ENCODE measurements at places on chromosomes 3 and 15.

- DNase-seq, result peak; percentile 55
These were observed 461 bp downstream of the COPB2 start for GRCh38 chr3:139388821-139389551.

DNA sequence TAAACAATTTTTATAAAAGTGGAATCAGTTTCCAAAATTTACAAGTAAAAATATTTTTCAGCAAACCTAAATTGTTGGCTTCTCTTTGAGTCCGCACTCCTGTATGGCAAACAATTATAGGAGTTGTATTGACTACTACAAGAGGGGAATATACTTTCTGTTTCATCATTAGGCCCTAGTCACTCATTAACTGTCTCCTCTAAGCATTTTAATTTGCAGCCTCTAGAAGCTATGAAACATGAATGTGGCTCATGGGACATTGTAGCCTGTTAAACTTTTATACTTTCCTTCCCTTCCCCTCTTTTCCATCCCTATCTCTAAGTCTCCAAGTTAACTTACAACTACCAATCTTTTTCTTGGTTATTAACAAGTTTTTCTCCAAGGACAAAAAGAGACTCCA is 58.9 kb upstream of the CBLB start:
- no peak for DNase-seq

DNA sequence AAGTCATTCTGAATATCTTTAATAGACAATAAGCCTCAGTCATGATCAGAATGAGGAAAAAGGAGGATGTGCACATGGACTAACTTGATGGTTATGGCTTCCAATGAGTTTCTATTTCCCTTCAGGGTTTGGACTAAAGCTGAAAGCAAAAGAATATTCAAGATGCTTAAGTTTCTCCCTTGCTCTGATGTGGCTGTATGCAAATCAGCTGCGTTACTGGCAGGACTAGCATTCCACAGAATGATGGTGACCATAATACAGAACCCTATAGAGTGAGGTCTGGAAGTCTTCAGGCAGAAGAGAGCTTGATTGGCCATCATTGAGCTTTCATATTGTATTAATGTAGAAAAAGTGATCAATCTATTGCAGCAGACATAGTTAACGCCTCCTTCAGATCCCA is 466.0 kb downstream of the NLGN1 start:
- DNase-seq, result no peak

GRCh38 chr3:27201492-27201891 is 167.7 kb downstream of the NEK10 start:
- no peak for DNase-seq

- no peak for DNase-seq
These were observed 35.4 kb downstream of the SV2B start for GRCh38 chr15:91135201-91136130.

- DNase-seq, result no peak
These were observed 9.9 kb downstream of the TRAK1 start for GRCh38 chr3:42101048-42101447.

GRCh38 chr15:45168751-45169551 is 18.8 kb downstream of the SHF start:
- no peak for DNase-seq

GRCh38 chr3:111738238-111738637 is 120.8 kb upstream of the PHLDB2 start:
- no peak for DNase-seq

- DNase-seq, result no peak
These were observed 796.4 kb upstream of the ARPP21 start for GRCh38 chr3:34842706-34843480.

DNA sequence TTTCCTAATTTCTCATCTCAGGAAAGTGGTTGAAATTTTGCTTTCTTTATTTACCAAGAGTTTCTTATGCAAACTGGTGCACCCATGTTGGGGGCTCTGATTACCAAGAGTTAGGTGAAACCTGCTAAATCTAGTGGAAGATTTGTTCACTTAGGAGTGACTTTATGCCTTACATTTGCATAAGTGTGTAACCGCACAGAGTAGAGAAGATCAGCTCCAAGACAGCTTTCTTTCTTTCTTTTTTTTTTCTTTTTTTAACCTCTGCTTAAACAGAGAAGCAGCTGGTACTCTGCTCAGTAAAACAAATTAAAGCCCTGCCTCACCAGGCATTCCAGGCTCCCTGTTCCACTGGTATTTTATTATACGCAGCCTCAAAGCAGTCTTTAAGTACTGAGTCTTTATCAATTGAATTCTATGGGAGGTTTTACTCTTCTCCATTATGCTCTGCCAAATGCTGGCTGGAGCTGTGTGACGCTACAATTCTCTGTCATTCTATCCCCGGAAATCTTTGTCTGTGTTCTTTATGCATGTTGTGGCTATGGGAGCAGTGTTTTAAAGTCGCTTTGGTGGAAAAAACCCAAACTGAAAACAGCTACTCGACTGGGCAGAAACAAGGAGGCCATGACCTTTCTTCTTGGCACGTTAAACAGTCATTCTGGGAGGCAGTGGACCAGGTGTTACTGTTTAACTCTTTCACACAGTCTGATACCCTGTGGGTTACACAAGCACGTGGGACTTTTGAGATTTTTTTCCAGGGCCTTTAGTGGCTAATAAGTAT is 55.2 kb upstream of the GBE1 start:
- DNase-seq, result peak; percentile 26

GRCh38 chr3:183725387-183725786 is 27.8 kb downstream of the YEATS2 start:
- no peak for DNase-seq

DNA sequence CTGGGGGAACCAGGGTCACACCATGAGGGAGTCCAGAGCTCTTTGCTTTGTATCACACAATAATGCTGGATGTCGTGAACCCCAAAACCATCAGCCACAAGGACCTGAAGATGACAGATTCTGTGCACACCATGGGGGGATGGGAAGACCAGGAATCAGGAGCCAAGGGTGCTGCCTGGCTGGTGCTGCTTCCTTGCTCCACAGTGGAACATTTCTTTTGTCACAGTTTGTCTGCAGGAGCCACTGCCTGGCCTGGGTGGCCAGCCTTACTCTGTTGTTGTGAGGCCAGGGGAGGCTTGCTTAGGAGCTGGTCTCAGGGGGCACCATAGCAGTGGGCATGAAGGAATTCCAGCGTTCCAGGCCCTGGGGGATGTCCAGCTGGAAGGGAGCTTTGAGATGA is 6.5 kb upstream of the TGM5 start:
- DNase-seq, result no peak

DNA sequence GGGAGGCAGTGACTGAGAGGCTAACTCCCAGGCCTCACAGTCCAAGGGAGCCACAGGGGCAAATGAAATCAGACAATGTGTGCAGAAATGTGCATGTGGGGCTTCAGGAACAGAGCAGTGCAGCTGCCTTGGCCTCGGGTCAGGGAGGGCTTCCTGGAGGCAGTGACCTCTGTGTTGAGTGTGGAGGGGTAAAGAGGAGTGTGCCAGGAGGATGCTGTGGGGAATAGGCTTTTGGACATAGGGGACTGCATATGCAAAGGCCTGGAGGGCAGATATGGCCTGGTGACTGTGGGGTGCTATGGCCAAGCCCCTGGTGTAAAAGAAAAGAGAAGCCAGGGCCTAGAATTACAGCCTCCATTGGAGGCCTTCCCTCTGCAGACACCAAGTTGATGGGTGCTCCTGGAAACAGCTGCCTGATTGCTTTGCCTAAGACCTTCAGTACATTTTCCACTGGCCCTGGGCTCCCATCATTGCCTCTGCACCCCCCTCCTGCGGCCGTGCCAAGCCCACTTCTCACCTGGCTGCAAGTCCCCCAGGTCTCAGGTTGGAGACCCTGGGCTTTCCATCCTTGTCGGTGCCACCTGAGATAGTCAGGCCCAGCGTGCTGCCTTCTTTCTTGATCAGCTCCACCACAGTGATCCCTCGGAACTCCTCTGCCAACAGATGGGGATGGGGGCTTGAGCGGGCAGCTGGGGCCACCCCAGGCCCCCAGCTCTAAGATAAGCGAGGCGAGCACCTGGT is 15.1 kb downstream of the GRIP2 start:
- no peak for DNase-seq

DNA sequence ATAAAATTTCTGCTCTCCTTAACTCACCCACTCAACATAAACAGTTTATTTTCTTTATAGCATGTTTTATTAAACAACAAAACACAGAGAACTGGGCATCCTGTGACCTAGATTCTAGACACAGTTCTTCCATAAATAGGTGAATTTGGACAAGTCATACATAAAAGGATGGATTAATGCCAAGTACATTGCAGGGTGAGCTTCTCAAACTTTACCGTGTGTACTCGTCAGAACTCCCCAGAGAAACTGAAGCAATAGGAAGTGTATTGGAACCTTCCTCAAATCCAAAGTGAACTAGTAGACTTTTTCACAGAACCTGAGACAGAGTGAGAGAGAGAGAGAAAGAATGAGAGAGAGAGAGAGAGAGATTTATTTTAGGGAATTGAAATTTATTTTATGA is 139.7 kb downstream of the CD47 start:
- no peak for DNase-seq

DNA sequence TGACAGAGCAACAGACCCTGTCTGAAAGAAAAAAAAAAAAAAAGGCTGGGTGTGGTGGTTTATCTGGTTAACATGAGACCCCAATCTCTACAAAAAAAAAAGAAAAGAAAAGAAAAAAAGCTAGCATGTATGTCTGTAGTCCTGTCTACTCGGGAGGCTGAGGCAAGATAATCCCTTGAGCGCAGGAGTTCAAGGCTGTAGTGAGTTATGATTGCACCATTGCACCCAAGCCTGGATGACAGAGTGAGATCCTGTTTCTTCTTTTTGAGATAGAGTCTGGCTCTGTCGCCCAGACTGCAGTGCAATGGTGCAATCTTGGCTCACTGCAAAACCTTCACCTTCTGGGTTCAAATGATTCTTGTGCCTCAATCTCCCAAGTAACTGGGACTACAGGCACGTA is 8.4 kb upstream of the DHX30 start:
- DNase-seq, result no peak

DNA sequence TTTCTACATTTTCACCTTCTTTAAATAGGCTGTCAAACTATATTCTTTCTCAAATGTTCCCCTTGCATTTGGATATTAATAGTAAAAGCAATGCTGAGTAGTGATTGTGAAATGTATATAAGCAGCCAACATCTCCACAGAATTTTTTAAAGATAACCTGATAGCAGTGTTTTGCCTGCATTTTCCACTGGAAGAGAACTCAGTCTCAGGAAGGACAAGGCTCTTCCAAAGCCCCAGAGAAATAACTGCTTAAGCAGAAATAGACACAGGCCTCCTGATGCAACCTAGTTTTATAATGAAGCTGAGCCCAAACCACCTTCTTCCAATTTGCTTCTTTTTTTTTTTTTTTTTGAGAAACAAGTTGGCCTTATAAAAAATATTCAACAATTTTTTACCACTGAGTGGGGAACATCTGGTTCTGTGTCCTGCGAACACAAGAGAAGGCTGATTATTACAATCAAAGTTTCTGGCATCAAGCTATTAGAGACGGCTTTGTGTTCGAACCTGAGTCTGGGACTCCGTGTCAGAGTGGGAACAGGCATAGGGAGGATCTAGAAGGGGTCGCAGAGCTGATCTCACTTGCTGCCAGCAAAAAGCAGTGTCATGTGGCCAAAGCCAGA is 332.5 kb upstream of the TBL1XR1 start:
- no peak for DNase-seq

DNA sequence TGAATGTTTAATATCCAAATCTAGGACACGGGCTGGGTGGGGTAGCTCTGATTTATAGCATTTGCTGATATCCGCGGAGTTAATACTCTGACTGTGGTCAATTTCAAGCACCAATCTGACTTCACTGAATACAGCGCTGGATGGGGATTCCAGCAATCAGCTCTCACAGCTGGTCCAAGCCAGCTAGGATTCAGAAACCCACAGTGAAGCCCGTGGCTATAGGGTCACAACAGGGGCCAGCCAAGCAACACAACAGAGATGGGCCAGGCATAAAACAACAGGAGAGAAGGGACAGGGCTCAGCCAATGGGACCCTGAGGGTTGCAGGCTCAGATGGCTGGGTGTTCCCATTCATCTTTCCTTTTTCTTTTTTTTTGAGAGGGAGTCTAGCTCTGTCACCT is 5.4 kb upstream of the LMAN1L start:
- DNase-seq, result no peak

GRCh38 chr15:43266834-43267233 is at the start of gene TGM5:
TGM5 (minus strand) TSS chr15:43266928; CDS start chr15:43266849, 79 bp downstream.
- no peak for DNase-seq

Measured in activated CD4-positive, alpha-beta T cell treated with anti-CD3 and anti-CD28 coated beads for 36 hours (primary cell).